ENCODE measurements at places on chromosomes 12 and 14.

GRCh38 chr14:91317381-91318308, 73.1 kb upstream of the GPR68 start:
- DNase-seq = no peak

GRCh38 chr12:5260591-5261086, 171.3 kb upstream of the NTF3 start:
- peak; percentile 58 for DNase-seq

- DNase-seq = no peak
Observed at GRCh38 chr14:31837031-31837430, 240.1 kb upstream of the ARHGAP5 start.

DNA sequence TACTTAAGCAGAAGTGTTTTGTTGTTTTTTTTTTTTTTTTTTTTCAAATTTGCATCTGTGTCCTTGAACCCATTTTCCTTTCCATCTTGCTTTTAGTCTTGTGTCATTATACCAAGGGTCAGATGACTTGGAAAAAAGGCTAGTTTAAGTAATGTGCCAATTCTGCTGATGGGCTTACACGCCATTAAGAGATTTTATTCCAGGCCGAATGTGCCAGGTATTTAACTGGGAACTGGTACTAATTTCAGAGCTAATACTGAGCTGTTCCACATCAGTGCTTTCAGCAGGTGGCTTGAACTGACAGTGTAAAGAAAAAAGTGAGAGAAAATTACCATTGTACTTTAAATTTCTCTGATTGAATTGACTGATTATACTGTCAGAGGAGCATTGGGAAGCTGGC, 224.9 kb downstream of the NPAS3 start:
- peak; percentile 59 for DNase-seq

DNA sequence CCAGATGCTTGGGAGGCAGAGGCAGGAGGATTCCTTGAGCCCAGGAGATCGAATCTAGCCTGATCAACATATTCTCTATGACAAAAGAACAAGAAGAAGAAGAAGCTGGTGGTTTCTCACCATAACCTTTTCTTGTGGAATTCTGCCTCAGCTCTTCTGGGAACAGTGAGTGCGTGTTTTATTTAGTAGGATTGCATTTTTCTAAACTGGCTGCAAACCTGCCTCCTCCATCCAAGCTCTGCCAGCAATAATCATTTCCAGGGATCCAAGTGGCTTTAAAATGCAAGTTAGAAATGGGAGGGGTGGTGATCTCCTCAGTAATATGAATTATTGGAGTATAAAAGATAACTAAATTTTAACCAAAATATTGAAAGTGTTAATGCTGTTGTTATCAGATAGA, 46.1 kb upstream of the MMP17 start:
- DNase-seq = no peak

GRCh38 chr12:43241986-43242385, 310.0 kb downstream of the ADAMTS20 start:
- DNase-seq = no peak

All from NCI-H146 (cell line).